ENCODE measurements at places on chromosomes 7 and 10.

DNA sequence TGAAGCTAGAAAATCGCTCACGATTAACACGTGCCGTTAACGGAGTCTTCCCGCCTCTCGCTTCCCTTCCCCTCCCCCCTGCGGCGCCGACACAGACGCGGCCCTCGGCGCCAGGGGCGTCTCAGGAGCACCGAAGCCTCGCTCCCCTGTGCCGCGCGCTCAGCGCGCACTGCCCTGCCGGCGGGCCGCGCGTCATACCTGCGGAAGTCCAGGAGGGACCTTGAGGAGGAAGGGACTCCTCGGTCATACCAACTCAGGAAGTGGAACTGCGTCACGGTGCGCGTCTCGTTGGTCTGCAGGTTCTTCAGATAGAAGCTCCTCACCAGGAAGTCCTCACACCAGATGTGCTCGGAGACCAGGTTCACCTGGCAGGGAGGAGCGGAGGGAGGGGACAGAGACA, 239.6 kb downstream of the DNAJB6 start:
- DNase-seq = no peak

GRCh38 chr10:114987995-114988394, 50.0 kb downstream of the TRUB1 start:
- no peak for DNase-seq

- no peak for DNase-seq
Measured at GRCh38 chr10:73763343-73763742, 18.5 kb upstream of the CHCHD1 start.

- DNase-seq = no peak
Measured at GRCh38 chr10:108303149-108303548, 1138.6 kb upstream of the SORCS1 start.

- no peak for DNase-seq
Measured at GRCh38 chr7:149297034-149297755, 35.2 kb downstream of the ZNF783 start.

DNA sequence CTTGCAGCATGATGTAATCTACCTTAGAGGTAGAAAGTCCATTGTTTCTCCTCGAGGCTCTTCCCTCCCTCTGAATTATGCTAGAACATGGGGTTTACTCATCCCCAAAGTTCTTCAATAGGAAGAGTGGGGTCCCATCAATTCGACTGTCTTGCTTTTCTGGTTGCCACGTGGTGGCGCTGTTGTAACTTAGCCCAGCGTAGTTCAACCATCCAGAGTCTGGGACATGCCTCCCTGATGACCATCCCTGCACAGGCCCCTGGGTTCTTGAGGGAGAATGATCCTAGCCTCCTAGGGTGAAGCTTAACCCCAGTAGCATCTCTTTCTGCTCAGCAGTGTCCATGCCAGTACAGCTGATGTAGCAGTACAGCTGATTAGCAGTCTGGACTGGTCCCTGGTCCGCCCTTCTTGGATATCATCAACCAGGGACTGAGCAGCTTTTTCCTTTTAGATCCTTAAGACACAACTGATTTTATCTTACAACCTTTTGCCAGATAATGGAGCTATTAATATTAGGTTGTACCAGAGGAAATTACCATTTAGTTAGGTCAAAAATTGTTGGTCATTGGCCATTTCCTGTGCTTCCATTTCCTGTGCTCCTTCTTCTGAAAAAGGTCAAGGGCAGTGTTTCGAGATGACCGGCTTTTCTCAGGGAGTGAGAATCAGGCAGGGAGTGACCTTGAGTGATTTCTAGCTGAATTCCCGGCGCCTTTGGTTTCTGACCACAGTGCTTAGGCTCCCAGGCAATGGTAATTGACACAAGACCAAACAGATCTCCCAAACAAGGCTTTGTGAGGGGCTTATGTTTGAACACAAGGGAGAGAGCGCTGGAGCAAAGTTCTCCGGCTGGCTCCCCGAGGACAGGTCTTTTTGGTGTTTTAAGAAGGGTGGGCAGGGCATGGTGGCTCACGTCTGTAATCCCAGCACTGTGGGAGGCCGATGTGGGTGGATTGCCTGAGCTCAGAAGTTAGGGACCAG, 65.4 kb downstream of the TACC2 start:
- no peak for DNase-seq

GRCh38 chr7:80145780-80146422, 11.3 kb downstream of the GNAI1 start:
- no peak for DNase-seq

GRCh38 chr10:30186371-30186875, 127.0 kb upstream of the JCAD start:
- no peak for DNase-seq

GRCh38 chr10:47160261-47160908, 139.6 kb upstream of the GDF10 start:
- no peak for DNase-seq

GRCh38 chr7:81628951-81629350, 140.9 kb downstream of the HGF start:
- no peak for DNase-seq

GRCh38 chr7:21971780-21972396, 26.2 kb upstream of the CDCA7L start:
- DNase-seq = no peak

- DNase-seq = no peak
Measured at GRCh38 chr7:20383351-20383750, 52.7 kb downstream of the ITGB8 start.

DNA sequence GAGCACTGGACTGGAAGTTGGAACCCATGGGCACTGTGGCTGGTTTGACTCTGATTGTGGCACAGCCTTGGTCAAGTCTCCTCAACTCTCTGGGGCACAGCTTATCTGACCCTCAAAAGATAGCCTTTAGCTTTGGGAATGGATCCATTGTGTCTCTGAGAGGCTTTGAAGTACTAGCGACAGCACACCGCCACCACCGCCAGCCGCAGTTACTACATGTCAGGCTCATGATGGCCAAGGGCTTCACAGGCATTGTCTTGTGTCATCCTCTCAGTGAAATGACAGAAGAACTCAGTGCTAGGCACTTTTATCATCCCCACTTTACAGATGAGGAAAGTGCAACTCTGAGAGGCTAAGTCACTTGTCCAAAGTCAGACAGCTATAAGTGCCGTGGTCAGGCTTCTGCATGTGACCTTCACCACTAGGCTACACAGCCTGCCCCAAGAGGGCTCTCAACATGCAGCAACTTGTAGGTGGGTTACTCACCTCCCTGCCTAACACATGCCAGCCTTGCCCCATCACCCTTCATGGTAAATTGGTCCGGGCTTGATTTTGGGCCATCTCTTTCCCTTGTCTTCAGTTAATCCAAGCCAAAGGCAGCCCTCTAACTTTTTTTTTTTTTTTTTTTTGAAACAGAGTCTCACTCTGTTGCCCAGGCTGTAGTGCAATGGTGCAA, 44.1 kb downstream of the C10orf105 start:
- DNase-seq = no peak

Measured in HAP-1 (cell line).